Spleen (tissue), 13 donors: ENCODE measurements at places on chromosomes 16 and 17.

GRCh38 chr16:10037751-10038150 is 144.5 kb downstream of the GRIN2A start:
- no peak for DNase-seq
- H3K27me3 ChIP-seq, result no peaks in the 10 kb centered on the region
- H3K27ac ChIP-seq, result no peak overlapping the region

- no peak for DNase-seq
- H3K27ac ChIP-seq, result peak overlapping the region; percentile 61
- H3K27me3 ChIP-seq, result no peaks in the 10 kb centered on the region
- no peak overlapping the region for H3K4me3 ChIP-seq
- peaks cover 36% of the 10 kb centered on the region for H3K4me1 ChIP-seq
- peaks cover 42% of the 10 kb centered on the region for H3K36me3 ChIP-seq
Measured at GRCh38 chr17:47837401-47838039, 3.6 kb downstream of the SCRN2 start.

DNA sequence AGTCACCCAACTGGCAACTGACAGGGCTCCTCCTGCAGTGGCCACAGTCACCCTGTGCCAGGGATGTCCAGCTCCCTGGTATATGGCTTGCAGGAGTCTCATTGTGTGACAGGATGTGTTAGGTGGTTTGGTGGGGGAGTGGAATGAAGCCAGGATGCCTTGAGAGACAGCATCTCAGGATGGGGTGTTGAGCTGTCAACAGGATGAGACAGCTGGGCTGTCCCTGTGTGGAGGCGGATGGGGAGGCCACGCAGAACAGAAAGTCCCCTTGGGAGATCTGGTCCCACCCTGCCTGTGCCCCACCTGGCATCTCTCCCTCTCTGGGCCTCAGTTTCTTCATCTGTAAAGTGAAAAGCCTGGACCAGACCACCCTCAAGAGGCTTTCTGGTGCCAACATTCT is 9.5 kb upstream of the ZNF469 start:
- DNase-seq, result peak; percentile 13
- H3K4me1 ChIP-seq, result no peaks in the 10 kb centered on the region
- H3K36me3 ChIP-seq, result no peaks in the 10 kb centered on the region
- peaks cover 11% of the 10 kb centered on the region for H3K27me3 ChIP-seq

- H3K4me3 ChIP-seq, result no peak overlapping the region
- no peak for DNase-seq
- H3K27me3 ChIP-seq, result no peaks in the 10 kb centered on the region
- peaks cover 4% of the 10 kb centered on the region for H3K36me3 ChIP-seq
- no peak overlapping the region for H3K27ac ChIP-seq
Measured at GRCh38 chr17:7946441-7946840, 14.4 kb downstream of the CNTROB start.

GRCh38 chr17:38925263-38925995 is at the start of gene LASP1NB:
TSS of gene LASP1NB (plus strand) at chr17:38925614.
- no peaks in the 10 kb centered on the region for H3K27me3 ChIP-seq
- DNase-seq, result peak; percentile 77
- H3K36me3 ChIP-seq, result no peaks in the 10 kb centered on the region

- DNase-seq, result peak; percentile 99
- peaks cover 44% of the 10 kb centered on the region for H3K4me1 ChIP-seq
- no peaks in the 10 kb centered on the region for H3K27me3 ChIP-seq
- peak within 1 kb of the TSS; percentile 90 for H3K27ac ChIP-seq
- H3K36me3 ChIP-seq, result no peaks in the 10 kb centered on the region
Measured at GRCh38 chr17:63621684-63622573, at the start of gene MAP3K3. TSS of gene MAP3K3 (plus strand) at chr17:63622417. CDS start at chr17:63622760, 343 bp downstream.

DNA sequence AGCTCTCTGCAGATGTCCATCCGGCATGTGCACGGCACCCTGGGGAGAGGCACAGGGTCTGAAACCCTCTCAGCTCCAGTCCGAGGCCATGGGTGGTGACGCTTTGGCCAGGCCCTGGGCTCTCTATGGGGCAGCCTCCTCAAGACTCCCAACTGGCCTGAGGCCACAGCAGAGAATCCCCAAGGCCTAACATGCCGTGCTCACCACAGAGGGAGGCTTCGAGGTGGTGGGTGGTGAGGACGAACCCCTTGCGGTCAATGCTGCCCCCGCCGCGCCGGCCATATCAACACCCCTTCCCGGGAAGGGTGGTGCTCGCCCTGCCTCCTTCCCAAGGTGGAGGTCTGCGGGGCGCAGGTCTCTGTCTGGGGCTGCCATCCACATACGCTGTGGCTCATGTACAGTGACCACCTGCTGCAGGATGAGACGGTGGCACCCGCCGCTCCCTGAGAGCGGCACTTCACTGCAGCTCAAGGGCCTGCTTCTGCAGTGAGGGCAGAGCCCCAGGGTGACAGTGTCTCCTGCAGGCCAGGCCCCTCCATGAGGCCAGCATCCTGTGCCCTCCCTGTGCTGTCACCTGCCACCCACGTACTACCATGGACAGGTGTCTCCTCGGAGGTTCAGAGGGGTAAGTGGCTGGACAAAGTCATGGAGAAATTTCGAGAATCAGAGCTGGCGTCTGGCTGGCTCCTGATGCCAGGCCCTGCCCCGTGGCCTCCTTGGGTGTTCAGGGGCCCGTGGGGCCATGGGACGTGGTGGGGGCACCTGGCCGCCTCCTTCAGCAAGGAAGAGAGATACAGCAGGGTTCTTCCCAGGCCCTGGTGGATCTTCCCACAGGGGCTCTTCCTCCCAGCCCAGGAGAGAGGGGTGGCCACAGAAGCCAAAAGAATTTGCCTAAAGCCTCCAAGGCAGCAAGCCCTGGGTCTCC is 54.6 kb upstream of the ACSF3 start:
- no peak overlapping the region for H3K27ac ChIP-seq
- no peaks in the 10 kb centered on the region for H3K27me3 ChIP-seq
- H3K36me3 ChIP-seq, result no peaks in the 10 kb centered on the region
- H3K4me3 ChIP-seq, result no peak overlapping the region

- H3K4me1 ChIP-seq, result peaks cover 73% of the 10 kb centered on the region
- DNase-seq, result peak; percentile 89
- H3K27me3 ChIP-seq, result peaks cover 36% of the 10 kb centered on the region
- peaks cover 9% of the 10 kb centered on the region for H3K36me3 ChIP-seq
- no peak overlapping the region for H3K4me3 ChIP-seq
Measured at GRCh38 chr17:74862108-74862901, 2.6 kb upstream of the GRIN2C start.

DNA sequence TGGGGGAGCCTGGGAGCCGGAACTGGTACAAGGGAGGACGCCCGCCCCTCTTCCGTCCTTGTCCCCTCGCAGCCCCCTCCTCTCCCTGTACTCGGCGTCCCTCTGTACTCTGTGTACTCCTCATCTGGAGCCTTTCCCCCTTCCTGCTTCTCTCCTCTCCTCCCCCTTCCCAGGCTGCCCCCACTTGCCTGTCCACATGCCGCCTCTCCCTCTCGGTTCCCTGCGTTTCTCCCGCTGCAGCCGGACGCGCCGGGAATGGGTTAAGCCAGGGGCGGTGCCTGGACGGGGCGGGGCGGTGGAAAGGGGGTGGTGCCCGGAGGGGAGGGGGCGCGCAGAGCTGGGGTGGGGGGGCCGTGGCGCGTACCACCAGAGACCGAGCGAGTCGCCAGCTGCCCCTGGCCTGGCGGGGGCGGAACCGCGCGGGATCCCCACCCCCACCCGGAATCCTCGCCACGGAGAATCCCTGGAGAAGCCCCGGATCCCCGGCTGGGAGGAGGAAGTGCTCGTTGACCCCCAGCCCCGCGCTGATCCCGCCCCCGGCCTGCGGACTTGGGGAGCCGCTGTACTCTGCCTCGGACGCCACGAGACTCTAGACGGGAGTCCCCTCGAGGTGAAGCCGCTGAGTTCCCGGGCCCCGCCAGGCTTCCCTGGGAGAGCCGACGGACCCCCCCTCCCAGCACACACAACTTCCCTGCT is 22.6 kb downstream of the GJD3 start:
- DNase-seq, result peak; percentile 93
- no peaks in the 10 kb centered on the region for H3K27me3 ChIP-seq
- peaks cover 60% of the 10 kb centered on the region for H3K4me1 ChIP-seq
- no peaks in the 10 kb centered on the region for H3K36me3 ChIP-seq
- peak overlapping the region; percentile 97 for H3K27ac ChIP-seq

DNA sequence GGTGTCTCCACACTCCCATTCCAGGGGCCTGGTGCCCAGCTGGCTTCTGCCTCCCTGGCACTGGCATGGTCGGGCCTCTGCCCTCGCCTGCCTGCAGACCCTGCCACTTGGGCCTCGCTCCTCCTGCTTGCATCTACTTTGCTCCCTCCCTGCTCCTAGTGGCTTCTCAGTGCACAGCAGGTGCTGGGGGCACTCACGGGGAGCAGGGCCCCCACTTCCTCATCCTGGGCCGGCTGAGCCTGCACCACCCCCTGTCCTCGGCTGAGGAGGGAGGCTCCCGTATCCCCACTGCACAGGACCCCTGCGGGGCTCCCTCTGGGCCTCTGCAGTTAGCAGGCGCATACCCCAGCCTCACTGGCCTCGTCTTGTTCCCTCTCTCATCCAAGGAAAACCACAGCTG is 35.2 kb downstream of the CIBAR2 start:
- H3K27me3 ChIP-seq, result no peaks in the 10 kb centered on the region
- DNase-seq, result no peak
- no peaks in the 10 kb centered on the region for H3K4me1 ChIP-seq
- H3K27ac ChIP-seq, result peak overlapping the region; percentile 35

GRCh38 chr17:79093270-79093669 is 18.6 kb downstream of the ENGASE start:
- H3K4me3 ChIP-seq, result no peak overlapping the region
- H3K27me3 ChIP-seq, result peaks cover 19% of the 10 kb centered on the region
- H3K4me1 ChIP-seq, result no peaks in the 10 kb centered on the region
- H3K36me3 ChIP-seq, result no peaks in the 10 kb centered on the region
- no peak overlapping the region for H3K27ac ChIP-seq

DNA sequence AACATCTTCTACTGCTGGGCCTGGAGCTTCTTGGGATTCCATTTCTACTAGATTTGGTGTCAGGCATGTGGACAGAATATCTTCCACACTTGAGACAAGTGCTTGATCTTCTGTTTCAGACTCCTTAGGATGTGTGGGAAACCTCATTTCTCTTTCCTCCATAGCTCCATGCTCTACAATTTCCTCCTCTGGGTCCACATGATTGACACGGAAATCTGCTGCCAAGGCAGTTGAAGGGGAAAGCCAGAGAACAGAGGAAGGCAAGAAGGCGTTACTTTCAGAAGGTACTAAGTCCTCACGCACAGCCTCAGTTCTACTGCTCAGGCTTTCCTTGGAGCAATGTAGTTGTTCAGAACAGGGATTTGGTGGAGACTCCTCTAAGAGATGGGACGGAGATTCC is 6.6 kb downstream of the SPAG5 start:
- H3K4me1 ChIP-seq, result peaks cover 11% of the 10 kb centered on the region
- no peak overlapping the region for H3K27ac ChIP-seq
- DNase-seq, result no peak
- no peak overlapping the region for H3K4me3 ChIP-seq

GRCh38 chr16:80824623-80825364 is 20.4 kb upstream of the CDYL2 start:
- no peaks in the 10 kb centered on the region for H3K36me3 ChIP-seq
- no peak overlapping the region for H3K27ac ChIP-seq
- H3K4me1 ChIP-seq, result peaks cover 3% of the 10 kb centered on the region
- no peak overlapping the region for H3K4me3 ChIP-seq

- H3K4me1 ChIP-seq, result peaks cover 88% of the 10 kb centered on the region
- DNase-seq, result peak; percentile 79
- no peaks in the 10 kb centered on the region for H3K36me3 ChIP-seq
- H3K27ac ChIP-seq, result no peak overlapping the region
- no peaks in the 10 kb centered on the region for H3K27me3 ChIP-seq
Measured at GRCh38 chr16:643050-643368, 1.4 kb downstream of the MCRIP2 start.

DNA sequence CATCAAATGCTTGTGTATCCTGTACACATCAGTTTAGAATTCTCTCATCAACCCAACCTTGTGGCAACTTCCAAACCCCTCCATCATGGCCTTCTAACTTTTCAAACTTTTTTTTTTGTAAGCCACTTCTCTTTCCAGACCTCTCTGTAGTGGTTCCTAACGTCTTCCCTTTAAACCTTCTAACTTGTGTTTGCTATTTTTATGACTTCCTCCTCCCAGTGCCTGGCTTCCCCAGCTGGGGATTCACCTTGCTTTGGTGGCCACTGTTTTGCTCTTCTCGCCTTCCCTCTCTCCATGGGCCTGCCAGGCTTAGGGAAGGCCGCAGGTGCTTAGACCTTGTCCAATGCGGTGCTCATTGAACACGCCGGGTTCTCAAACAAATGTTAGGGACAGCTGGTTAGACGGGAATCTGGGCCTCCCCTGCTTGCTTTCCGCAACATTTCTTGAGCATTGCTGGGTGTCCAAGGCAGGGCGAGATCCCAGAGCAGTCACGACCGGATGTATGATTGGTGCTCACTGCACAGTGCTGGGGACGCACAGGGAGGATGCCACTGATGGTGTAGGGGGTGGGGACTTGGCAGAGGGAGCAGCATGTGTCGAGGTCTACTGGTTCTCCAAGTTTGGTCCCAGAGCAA is 1.1 kb upstream of the XYLT2 start:
- H3K4me3 ChIP-seq, result no peak overlapping the region
- peaks cover 41% of the 10 kb centered on the region for H3K4me1 ChIP-seq
- H3K27me3 ChIP-seq, result no peaks in the 10 kb centered on the region

- no peaks in the 10 kb centered on the region for H3K27me3 ChIP-seq
- H3K36me3 ChIP-seq, result no peaks in the 10 kb centered on the region
Measured at GRCh38 chr17:42554250-42555121, 1.8 kb downstream of the HSD17B1 start.

GRCh38 chr17:2755891-2756724 is 6.7 kb upstream of the CCDC92B start:
- H3K4me3 ChIP-seq, result peak overlapping the region; percentile 10
- H3K27ac ChIP-seq, result no peak overlapping the region
- peaks cover 32% of the 10 kb centered on the region for H3K27me3 ChIP-seq
- no peak for DNase-seq

- peak; percentile 91 for DNase-seq
- peaks cover 54% of the 10 kb centered on the region for H3K4me1 ChIP-seq
- no peaks in the 10 kb centered on the region for H3K36me3 ChIP-seq
- H3K4me3 ChIP-seq, result peak within 1 kb of the TSS; percentile 55
- H3K27ac ChIP-seq, result peak within 1 kb of the TSS; percentile 53
Measured at GRCh38 chr17:43024407-43025289, at the start of gene RND2. TSS of gene RND2 (plus strand) at chr17:43025231. CDS start at chr17:43025348, 117 bp downstream.

GRCh38 chr16:97822-98221 is 19.8 kb downstream of the MPG start:
- peaks cover 14% of the 10 kb centered on the region for H3K36me3 ChIP-seq
- peak; percentile 61 for DNase-seq
- peaks cover 11% of the 10 kb centered on the region for H3K4me1 ChIP-seq
- no peaks in the 10 kb centered on the region for H3K27me3 ChIP-seq
- no peak overlapping the region for H3K27ac ChIP-seq
- no peak overlapping the region for H3K4me3 ChIP-seq

DNA sequence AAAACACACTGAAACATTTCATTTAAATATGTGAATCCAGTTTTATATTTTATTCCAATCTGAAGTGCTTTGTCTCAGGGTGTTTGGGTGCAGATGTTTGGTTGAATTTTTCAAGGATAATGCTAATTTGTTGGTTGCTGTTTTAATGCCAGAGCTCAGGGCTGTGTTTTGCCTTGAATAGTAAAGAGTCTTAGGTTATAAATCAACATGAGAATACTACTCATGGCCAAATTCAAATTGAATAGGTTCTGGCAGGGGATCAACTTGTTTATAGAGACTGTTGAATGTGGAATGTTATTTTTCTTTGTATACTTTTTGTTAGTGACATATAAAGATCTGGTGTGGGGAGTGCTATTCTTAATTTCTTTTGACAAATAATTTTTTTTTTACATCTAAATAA is 18.8 kb downstream of the TOM1L1 start:
- no peaks in the 10 kb centered on the region for H3K4me1 ChIP-seq
- no peak for DNase-seq
- no peak overlapping the region for H3K4me3 ChIP-seq
- H3K36me3 ChIP-seq, result no peaks in the 10 kb centered on the region
- H3K27me3 ChIP-seq, result no peaks in the 10 kb centered on the region

- DNase-seq, result no peak
- H3K36me3 ChIP-seq, result peaks cover 42% of the 10 kb centered on the region
- no peak overlapping the region for H3K27ac ChIP-seq
- H3K4me1 ChIP-seq, result peaks cover 31% of the 10 kb centered on the region
Measured at GRCh38 chr17:7258731-7259554, 3.3 kb downstream of the CLDN7 start.
